Colonic mucosa (tissue), 4 donors: ENCODE measurements at places on chromosomes 1 and 21. TPM values are rescaled to one million over a fixed set of nuclear protein-coding genes. Genes with fewer than 3 reads are reported as not detected.

- no peaks in the 10 kb centered on the region for H3K36me3 ChIP-seq
- H3K27ac ChIP-seq: no peak overlapping the region
- DNase-seq: no peak
- no peak overlapping the region for H3K4me3 ChIP-seq
- H3K4me1 ChIP-seq: no peaks in the 10 kb centered on the region
- no peaks in the 10 kb centered on the region for H3K27me3 ChIP-seq
Measured at GRCh38 chr1:11568687-11569086, 85.5 kb downstream of the FBXO2 start.

GRCh38 chr1:145975216-145975615 is 10.7 kb downstream of the POLR3GL start:
- H3K27me3 ChIP-seq: no peaks in the 10 kb centered on the region
- peaks cover 15% of the 10 kb centered on the region for H3K4me1 ChIP-seq
- H3K36me3 ChIP-seq: no peaks in the 10 kb centered on the region
- H3K4me3 ChIP-seq: no peak overlapping the region

HMGCS2 gene
- 374 TPM for total RNA-seq

- no peaks in the 10 kb centered on the region for H3K36me3 ChIP-seq
- no peak overlapping the region for H3K4me3 ChIP-seq
- DNase-seq: no peak
- H3K4me1 ChIP-seq: no peaks in the 10 kb centered on the region
Measured at GRCh38 chr1:174324939-174325338, 122.8 kb upstream of the GPR52 start.

- no peaks in the 10 kb centered on the region for H3K36me3 ChIP-seq
- H3K27me3 ChIP-seq: no peaks in the 10 kb centered on the region
- no peak overlapping the region for H3K27ac ChIP-seq
- no peak for DNase-seq
- H3K4me3 ChIP-seq: no peak overlapping the region
- no peaks in the 10 kb centered on the region for H3K4me1 ChIP-seq
Measured at GRCh38 chr1:159229260-159229885, 24.7 kb downstream of the ACKR1 start.
